Fibroblast of skin of right biceps (primary cell): ENCODE measurements at places on chromosomes 13 and 19.
A peak's percentile ranks its signal among the peaks of the same experiment; 100 is the strongest.

GRCh38 chr13:109154146-109154545 lies 524.7 kb downstream of the MYO16 start:
- peak; percentile 20 for DNase-seq

DNA sequence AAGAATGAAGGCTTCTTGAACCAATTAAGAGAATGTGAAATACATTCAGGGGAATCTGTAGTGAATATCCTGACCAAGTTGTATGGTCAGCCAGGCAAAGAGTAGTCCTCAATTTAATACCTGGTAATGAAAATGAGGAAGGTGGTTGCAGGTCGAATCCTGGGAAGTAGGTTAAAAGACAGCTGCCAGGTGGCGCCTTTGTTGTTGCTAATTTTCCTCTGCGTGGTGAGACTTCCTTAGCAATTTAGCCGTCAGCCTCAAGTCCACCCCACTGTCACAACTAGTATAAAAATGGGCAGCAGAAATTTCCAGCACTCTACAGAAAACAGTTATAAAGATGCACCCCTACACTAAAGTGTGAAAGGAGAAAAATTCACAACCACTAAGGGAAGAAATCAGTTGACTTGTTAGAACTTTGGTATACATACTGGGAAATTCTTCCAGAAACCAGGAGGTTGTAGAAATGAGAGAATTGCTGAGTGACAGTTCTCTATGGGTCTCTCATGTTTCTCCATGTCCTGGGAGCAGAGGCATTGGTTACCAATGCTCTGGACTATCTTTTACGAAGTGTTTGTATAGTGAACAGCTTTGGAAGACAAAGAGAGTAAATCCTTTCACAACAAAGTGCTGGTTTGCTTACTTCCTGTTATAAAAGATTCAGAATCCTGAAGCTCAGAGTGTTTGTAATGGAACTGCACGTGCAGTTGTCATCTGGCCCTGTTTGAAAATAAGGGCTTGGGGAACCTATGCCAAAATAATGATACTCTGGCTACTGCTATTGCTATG lies 235.9 kb downstream of the NHLRC3 start:
- DNase-seq: no peak

- DNase-seq: no peak
Observed at GRCh38 chr19:46630586-46631205, 5.3 kb downstream of the GNG8 start.

GRCh38 chr19:13841962-13842290 lies 35.0 kb upstream of the NANOS3 start:
- no peak for DNase-seq

DNA sequence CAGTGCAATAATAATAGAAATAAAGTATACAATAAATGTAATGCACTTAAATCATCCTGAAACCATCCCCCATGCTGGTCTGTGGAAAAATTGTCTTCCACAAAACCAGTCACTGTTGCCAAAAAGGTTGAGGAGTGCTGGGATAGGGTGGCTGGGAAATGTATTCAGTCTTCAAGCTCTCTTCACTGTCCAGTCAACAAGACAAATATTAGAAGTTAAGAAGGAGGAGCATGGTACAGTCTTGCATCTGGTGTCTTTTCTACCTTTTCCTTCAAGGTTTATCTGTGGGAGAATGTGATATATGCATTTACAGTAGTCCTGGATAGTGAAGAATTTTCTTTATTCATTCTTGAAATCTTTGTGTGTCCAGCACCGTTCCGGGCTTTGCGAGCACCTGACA lies 203.4 kb downstream of the GPC5 start:
- DNase-seq: no peak

GRCh38 chr13:33435207-33435606 lies 149.7 kb upstream of the STARD13 start:
- no peak for DNase-seq
